Hematopoietic multipotent progenitor cell treated with erythropoietin and hydrocortisone succinate and interleukin-3 and kit ligand, for 15 days (in vitro differentiated cells): ENCODE measurements at places on chromosomes 5 and 9.

DNA sequence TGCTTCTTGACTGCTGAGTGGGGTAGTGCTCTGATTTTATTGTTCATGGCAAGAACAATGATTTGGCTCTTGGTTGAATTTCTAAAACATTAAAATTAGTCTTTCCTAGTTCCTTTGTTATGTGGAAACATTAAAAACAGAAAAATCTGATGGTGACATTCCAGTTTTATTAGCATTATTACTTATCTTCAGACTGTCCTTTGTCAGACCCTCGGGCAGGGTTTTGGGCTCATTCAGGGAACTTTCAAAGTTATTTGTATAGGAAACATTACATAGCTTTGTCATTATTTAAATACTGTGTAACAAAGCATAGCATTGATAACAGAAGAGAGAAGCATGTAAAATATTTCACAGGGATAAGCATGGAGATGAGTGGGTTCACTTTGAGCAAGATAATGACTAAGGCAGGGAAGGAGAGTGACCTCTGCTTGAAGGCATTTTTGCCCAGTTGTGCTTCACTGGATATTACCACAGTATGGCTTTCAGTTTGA is 119.9 kb downstream of the KDM4C start:
- no peak for DNase-seq

GRCh38 chr5:112203229-112203628 is 215.8 kb downstream of the EPB41L4A start:
- DNase-seq = no peak

DNA sequence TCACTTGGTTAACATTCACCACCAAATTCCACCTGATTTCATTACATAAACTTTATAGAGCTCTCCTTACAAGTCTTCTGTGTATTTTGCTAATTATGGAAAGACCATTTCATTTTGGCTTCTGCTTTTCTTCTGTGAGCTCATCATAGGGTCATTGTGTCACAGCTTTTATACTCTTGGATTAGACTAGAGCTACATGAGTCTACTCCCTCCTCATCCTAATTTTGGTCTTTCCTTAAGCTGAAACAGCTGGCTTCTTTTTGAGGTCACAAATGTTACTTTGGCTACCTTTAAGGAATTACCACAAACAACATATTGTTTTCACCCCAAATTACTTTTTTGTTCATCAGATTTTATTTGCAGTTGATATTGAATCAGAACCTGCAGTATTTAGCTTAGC is 103.0 kb downstream of the NPR3 start:
- DNase-seq = no peak

GRCh38 chr5:148209151-148209770 is 6.4 kb downstream of the SPINK6 start:
- DNase-seq = no peak

DNA sequence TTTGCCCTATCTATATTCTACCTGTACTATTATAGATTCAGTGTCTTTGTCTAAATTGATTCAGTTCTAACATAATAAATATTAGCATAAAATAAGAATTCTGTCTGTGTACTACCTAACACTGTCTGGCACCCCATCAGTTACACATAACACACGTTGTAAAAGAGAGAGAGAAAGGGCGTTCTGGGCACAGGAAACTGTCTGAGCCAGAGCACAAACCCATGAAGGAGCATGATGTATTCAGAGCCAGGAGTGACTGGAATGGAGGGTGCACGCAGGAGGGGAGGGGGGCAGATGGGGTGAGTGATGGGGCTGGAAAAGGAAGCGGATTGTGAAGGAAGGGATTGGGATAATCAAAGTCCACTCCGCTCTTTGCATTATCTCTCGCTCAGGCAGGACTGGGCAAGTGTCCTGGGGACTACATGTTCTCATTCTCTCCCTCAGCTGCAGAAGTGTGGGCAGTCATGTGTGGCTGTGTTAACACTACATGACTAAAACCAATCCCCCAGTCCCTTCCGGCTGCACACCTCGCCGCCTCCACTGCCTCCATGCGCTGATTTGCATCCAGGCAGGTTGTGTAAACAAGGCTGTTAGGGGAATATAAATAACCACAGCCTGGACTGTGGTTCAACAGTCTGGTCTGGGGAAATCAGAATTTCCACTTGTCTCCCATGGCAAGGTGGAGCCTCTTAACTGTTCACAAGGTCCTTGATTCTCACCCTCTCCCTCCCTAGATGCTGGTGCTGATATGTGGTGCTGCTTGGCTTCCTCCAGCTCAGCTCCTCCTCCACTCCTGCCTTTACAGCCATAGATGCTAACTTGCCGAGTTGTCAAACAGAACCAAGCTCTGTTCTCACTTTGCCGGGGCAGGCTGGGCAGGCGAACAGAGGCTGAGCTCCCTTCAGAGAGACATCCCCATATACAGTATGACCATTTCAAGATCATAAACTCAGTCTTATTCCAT is 367.5 kb upstream of the BRINP1 start:
- no peak for DNase-seq

GRCh38 chr9:132250324-132251262 is 88.7 kb downstream of the NTNG2 start:
- no peak for DNase-seq

GRCh38 chr9:14868418-14868771 is 41.8 kb downstream of the FREM1 start:
- no peak for DNase-seq

GRCh38 chr5:37979559-37979958 is 139.7 kb upstream of the GDNF start:
- DNase-seq = no peak

DNA sequence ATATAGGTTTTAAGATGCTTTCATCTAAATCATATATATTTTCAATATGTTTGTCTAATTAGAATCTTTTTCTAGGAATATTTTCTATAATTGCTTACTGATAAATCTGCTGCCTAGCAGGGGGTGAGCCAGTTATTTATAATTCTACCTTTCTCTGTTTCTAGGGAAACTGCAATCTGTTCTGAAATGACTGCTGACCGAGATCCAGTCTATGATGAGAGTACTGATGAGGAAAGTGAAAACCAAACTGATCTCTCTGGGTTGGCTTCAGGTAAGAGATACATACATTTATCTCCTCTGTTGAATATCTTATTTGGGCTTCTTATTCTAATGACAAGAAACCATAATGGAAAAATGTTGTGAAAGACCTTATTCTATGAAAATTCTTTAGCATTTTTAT is 127.3 kb downstream of the XRCC4 start:
- DNase-seq = no peak

GRCh38 chr5:50889790-50890189 is 223.4 kb downstream of the PARP8 start:
- no peak for DNase-seq

DNA sequence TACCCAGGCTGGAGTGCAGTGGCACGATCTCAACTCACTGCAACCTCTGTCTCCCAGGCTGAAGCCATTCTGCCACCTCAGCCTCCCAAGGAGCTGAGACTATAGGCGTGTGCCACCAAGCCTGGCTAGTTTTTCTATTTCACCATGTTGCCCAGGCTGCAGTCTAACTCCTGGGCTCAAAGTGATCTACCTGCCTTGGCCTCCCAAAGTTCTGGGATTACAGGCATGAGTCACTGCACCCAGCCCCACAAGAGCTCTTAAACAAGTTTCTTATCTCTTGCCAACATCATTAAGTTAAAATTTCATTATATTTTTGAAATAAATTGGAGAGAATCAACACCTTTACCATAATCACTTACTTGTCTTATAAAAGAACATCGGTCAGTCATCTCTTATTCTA is 280.3 kb downstream of the ARHGEF28 start:
- DNase-seq = no peak

DNA sequence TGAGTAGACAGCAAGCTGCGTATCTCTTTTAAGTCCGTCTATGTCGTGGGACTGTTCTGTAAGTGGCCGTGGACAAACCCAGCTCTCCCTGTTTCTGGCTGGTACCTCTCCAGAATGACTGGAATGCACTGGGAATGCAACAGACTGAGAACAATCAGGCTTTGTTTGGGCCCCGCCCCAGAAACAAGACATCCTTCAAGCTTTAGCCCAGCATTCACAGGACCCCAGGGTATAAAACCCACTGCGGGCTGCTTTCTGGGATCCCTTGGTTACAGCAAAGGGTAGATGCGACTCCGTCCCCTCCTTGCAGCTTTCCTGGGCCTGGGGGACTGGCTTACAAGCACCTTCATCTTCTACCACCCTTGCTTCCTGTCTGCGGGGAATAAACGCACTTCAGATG is 45.6 kb upstream of the SPTLC1 start:
- DNase-seq = no peak

DNA sequence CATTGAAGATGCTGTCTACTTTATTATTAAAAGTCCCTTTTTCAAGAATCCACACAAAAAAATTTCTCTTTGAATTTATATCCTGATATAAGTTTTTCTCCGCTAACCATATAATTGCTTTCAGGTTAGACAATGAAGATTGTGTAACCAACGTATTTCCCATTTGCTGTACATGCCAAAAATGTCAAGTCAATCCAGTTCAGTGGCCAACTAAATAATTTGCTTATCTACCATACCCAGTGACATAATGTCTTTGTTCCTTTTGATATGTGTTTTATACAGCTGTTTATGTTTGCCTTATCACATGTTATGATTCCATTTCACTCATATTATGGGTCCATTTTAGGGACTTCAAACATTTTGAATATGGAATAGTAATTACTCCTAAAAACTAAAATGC is 349.9 kb downstream of the EFNA5 start:
- no peak for DNase-seq

DNA sequence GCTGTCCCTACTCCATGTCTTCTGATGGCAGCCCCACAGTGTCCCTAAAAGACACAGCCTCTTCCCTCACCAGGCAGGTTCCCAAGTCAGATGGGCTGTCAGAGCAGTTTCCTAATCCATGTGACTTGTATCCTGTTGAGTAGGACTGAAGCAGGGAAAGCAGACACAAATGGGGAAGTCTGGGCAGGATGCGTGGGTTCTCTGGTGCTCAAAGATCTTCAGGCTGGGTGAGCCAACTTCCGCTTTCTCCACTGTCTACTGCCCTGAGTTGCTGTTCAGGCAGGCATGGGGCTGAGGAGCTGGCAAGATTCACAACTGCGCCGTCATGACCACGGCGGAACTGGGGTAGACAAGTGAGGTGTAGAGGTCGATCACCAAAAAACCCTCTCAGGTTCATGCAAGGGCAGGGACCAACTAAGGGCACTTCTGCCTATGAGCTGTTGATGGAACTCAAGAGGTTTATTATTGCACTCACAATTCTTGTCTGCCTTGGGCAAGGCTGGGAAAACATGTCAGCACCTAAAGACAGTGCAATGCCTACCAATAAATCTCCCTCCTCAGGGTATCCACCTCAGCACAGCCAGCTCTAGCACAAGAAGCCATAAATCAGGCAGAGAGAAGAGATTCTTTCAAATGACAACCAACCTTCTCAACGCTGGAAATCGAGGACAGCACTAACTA is 83.4 kb downstream of the RAPGEF1 start:
- DNase-seq = no peak

GRCh38 chr5:143699121-143699520 is 112.8 kb upstream of the HMHB1 start:
- no peak for DNase-seq

- DNase-seq = no peak
These were observed 86.0 kb upstream of the TBC1D2 start for GRCh38 chr9:98341157-98342097.

- no peak for DNase-seq
These were observed 1.2 kb downstream of the LHFPL2 start for GRCh38 chr5:78647351-78647818.
